Activated CD4-positive, alpha-beta memory T cell treated with anti-CD3 and anti-CD28 coated beads for 36 hours (primary cell): ENCODE measurements at places on chromosomes 4 and X.

GRCh38 chr4:52200339-52200725 lies 149.2 kb downstream of the SPATA18 start:
- no peak for DNase-seq

- DNase-seq: no peak
Measured at GRCh38 chr4:24702281-24702680, 93.1 kb upstream of the SOD3 start.

DNA sequence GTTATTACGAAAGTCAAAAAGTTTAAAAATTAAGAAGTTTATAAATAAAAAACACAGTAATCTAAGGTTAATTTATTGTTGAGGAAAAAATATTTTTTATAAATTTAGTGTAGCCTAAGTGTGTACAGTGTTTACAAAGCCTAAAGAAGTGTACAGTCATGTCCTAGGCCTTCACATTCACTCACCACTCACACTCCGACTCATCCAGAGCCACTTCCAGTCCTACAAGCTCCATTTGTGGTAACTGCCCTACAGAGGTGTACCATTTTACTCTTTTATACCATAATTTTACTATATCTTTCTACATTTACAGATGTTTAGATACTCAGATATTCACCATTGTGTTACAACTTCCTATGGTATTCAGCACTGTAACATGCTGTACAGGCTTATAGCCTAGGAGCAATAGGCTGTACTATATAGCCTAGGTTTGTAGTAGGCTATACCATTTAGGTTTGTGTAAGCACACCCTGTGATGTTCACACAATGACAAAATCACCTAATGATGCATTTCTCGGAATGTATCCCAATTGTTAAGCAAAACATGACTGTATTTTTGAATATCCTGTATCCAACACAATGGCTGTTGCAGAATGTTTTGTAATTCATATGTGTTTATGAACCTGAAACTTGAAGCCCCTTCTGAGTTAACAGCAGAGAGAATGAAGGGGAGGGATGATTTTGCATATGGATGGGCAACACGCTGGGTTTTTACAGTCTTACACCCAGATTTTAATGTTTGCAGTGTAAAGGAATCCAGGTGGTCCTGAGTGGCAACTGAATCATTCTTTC lies 3.1 kb downstream of the PPBP start:
- no peak for DNase-seq

DNA sequence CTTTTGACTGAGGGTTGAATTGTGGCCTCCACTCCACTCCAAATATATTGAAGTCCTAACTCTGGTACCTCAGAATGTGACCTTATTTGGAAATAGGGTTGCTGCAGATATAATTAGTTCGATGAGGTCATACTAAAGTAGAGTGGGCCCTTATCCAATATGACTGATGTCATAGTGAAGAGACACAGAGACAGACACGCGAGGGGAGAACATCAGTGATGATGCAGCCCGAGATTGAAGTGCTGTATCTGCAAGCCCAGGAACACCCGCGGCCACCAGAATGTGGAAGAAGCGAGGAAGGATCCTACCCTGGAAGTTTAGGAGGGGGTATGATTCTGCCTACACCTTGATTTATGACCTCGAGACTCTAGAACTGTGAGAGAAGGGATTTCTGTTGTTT lies 279.0 kb downstream of the ANKRD50 start:
- no peak for DNase-seq
